ENCODE measurements at places on chromosomes 11 and 22. TPM values are rescaled to one million over a fixed set of nuclear protein-coding genes. Genes with fewer than 3 reads are reported as not detected.

The RAG2 gene
- total RNA-seq, result not detected

- H3K4me3 ChIP-seq, result peak overlapping the region; percentile 58
- H3K27me3 ChIP-seq, result no peaks in the 10 kb centered on the region
- H3K4me1 ChIP-seq, result peaks cover 44% of the 10 kb centered on the region
These were observed 40.8 kb upstream of the PCF11 start for GRCh38 chr11:83116015-83116641.

The OR52J3 gene
- not detected for total RNA-seq

The BTBD18 gene
- not detected for total RNA-seq

GRCh38 chr22:32868946-32869345 is 67.4 kb downstream of the TIMP3 start:
- peaks cover 2% of the 10 kb centered on the region for H3K27me3 ChIP-seq
- H3K36me3 ChIP-seq, result no peaks in the 10 kb centered on the region
- DNase-seq, result no peak
- no peaks in the 10 kb centered on the region for H3K4me1 ChIP-seq
